ENCODE measurements at places on chromosomes 13 and 19. TPM values are rescaled to one million over a fixed set of nuclear protein-coding genes. Genes with fewer than 3 reads are reported as not detected.
A peak's percentile ranks its signal among the peaks of the same experiment; 100 is the strongest.

GRCh38 chr13:51360489-51360888 is 21.0 kb downstream of the SERPINE3 start:
- DNase-seq = no peak

DNA sequence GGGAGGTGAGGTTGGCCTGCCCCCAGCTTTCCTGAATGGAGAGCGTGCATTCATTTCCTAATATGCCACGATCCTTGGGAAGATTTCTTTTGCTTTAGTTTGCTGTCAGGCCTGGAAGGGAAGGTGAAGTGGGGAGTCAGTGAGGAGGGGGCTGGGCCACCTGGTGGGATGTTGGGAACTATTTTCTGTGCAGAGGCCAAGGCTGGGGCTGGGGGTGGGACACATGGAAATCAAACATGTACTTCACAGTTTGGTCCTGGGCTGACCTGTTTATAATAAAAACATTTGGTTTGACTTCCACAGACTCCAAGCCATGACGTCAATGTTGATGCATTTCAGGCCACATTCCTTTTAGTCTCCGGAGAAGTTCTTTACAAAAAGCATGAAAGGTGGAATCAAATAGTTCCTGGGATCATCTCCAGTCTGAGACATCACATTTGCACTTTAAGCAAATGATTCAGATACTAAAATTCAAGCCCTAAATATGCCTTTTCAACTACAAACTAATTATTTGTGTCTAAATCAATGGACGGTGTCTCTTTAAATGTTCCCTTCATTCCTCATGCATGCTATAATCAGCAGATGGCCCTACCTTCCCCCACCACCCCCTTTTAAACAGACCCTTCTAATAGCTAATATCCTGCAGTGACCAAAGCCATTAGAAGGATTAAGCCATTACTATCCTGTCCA is 41.5 kb upstream of the MEDAG start:
- peak; percentile 41 for DNase-seq

- no peak for DNase-seq
Observed at GRCh38 chr19:3375221-3376090, 9.1 kb downstream of the NFIC start.

- DNase-seq = peak; percentile 4
Observed at GRCh38 chr13:26377038-26377437, 123.1 kb downstream of the CDK8 start.

PRRG2 gene
- polyA plus RNA-seq = 7.0 TPM

DNA sequence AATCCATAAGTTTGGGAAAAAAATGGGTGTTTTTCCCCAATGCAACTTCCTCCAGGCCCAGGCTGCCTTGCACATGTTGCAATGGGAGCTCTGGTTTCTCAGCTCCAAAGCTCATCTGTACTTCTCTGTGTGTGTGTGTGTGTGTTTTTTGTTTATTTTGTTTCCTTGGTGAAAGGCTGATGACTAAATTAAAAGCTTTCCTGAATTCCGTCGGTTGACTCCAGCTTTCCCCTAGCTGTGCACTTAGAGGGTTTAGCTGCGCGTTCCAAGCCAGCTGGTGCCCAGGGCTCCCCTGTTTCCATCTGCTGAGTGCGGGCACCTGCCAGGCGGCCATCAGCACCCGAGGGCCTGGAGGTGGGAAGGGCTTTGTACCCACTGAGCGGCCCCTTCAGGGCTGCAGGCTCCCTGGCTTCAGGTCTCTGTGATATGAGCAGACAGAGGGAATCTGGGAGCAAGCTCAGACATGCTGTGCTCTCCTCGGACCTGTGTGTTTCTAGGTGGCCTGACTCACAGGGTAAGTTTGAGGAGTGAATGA is 129.1 kb upstream of the SOX1 start:
- DNase-seq = peak; percentile 32
